ENCODE measurements at places on chromosomes 7 and 10.

DNA sequence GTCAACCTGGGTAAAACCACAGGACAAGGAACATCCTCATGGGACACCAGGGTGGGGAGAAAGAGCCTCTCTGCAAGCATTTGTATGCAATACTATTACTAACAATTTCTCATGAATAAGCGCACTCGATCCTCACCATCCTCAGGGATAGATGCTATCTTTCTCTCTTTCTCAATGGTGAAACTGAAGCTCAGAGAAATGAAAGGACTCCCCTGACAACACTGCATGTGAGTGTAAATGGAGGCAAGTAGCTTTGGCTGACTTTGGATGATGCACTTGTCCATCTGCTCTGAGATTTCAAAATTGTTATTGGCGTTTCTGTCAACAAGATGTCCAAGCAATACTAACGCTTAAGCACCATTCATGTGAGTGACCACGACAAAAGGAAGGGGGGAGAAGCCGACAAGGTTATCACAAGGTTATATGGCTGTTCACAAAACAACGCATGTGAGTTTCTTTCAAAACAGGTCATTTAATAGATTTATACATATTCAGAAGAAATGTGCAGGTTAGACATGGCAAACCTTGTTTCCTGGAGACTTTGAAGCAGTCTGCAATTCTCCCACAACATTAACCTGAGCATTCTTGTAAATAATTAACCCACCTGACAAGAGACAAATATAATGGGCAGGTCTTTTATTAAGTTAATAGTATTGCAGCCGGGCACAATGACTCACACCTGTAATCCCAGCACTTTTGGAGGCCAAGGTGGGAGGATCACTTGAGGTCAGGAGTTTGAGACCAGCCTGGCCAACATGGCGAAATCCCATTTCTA, 54.0 kb downstream of the IFIT5 start:
- no peak for DNase-seq

GRCh38 chr7:116938678-116939077, 14.6 kb upstream of the ST7 start:
- DNase-seq = no peak

GRCh38 chr7:84277628-84278224, 83.1 kb upstream of the SEMA3A start:
- no peak for DNase-seq

- no peak for DNase-seq
Observed at GRCh38 chr7:157573244-157573643, 236.4 kb downstream of the DNAJB6 start.

DNA sequence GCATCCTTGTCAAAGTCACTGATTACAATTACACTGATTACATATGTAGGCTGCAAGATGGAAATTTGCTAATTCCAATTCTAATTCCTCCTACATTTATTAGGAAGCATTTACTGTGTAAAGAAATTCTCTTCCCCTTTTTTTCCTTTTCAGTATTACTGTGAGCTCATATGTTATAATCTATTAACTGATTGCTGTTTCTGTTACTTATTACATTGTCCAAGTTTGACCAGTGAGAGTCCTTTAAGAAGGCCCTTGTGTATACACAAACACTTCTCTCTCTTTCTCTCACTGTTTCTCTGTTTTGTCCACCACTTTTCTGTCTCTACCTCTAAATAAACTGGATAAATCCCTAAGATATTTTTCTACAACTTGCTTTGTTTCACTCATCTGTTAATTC, 31.5 kb downstream of the PHF14 start:
- DNase-seq = no peak

DNA sequence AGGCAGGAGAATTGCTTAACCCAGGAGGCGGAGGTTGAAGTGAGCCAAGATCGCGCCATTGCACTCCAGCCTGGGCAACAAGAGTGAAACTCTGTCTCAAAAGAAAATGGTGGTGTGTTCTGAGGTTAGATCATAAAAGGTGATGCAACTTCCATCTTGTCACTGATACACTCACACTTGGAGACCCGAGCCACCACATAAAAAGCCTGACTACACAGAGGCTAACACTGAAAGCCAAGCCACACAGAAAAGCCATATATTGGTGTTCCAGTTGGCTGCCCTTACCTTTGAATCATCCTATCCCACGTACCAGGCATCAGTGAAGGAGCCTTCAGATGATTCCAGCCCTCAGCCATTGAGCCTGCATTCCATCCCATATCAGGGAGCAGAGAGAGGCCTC, 4.0 kb downstream of the MORN4 start:
- no peak for DNase-seq
